ENCODE measurements at places on chromosomes 7 and 10.

- DNase-seq: no peak
Observed at GRCh38 chr10:103060575-103060974, 132.5 kb downstream of the NT5C2 start.

GRCh38 chr10:87712913-87713616 lies 53.4 kb downstream of the PAPSS2 start:
- DNase-seq: no peak

DNA sequence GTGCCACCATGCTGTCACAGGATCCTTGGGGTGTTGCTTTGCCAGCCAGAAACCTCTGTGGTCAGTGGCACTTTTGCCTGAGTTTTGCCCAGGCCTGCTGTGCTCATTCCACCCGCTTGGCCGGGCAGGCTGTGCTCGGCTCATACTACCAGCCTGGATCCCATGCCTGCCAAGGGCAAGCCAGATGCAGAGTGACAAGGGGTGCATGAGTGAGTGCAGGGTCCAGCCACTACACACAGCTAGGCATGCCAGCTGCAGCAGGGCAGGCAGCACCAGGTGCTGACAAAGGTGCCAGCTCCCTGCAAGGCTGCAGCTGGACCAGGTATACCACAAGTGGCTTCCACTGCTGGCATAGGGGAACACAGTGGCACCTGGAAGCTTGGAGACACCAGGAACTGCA lies 28.6 kb downstream of the C10orf67 start:
- no peak for DNase-seq

GRCh38 chr10:57420881-57421280 lies 846.8 kb downstream of the IPMK start:
- DNase-seq: no peak

DNA sequence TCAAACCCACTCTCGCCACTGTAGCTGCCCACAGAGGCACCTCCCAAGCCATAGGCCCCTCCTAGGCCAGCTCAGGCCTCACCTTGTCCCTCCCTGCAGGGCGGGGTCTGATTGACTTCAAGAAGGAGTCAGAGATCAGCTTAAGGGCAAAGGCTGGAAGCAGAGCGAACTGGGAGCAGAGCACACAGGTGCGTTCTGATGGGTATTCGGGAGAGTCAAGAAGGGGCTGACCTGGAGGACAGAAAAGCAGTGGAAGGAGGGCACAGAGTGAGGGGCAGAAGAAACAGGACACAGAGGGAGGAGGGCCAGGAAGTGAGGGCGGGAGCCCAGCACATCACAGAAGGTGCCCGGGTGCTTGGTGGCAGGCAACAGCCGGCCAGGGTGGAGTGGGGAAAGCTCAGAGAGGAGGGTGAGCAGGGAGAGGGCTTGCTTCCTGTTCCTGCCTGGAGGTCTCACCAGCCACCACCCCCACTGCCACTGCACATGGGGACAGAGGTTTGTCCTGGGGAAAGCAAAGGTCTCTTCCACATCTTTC lies at the start of gene AOC1:
AOC1 (plus strand) TSS at position 147 of the 535 bp plus-strand sequence. CDS start 3,954 bp downstream, outside the sequence.
- peak; percentile 31 for DNase-seq

GRCh38 chr7:115097175-115097671 lies 175.3 kb downstream of the MDFIC start:
- DNase-seq: peak; percentile 75

GRCh38 chr7:140972344-140972743 lies 42.4 kb downstream of the MRPS33 start:
- DNase-seq: no peak

- no peak for DNase-seq
Observed at GRCh38 chr10:5497289-5497688, 2.1 kb downstream of the CALML5 start.

- DNase-seq: no peak
Observed at GRCh38 chr7:36262309-36263094, 109.4 kb downstream of the EEPD1 start.

GRCh38 chr7:129958643-129959470 lies 6.1 kb upstream of the UBE2H start:
- peak; percentile 85 for DNase-seq

DNA sequence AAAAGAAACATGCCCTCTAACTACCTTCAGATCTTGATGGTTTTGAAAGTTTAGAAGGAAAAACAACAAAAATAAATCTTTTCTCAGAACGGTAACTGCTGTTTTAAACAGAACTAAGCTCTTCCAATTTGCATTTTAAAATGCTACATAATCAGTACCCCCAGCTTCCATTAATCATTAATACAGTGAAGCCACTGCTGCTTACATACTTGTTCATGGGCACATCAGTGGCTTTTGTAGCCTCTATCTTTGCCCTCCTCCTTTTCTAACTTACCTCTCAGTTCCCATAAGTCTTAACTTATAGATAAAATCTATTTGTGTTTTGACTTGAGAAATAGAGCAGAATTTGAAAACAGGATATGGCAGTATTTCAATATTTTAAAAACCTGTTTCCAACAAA lies 109.1 kb downstream of the POLL start:
- peak; percentile 9 for DNase-seq

DNA sequence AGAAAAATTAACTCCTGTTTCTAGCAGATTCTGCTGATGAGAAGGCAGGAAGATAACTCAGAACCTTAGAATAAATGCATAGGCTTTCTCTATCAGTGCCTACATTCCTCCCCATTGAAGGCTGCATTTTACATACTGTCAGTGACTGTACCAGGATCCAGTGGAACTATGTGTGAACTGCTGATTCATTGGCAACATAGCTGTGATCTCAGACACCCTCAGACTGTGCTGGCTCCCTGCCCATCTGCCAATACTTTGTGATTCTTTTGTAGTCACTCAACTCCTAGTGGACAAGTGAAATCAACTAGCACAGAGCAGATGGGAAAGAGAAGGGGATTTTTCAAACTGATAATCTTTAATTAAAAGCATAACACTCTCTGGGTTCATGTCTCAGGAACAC lies 375.8 kb downstream of the MDFIC start:
- peak; percentile 93 for DNase-seq

- DNase-seq: no peak
Observed at GRCh38 chr7:45366475-45366874, 207.7 kb upstream of the ADCY1 start.

DNA sequence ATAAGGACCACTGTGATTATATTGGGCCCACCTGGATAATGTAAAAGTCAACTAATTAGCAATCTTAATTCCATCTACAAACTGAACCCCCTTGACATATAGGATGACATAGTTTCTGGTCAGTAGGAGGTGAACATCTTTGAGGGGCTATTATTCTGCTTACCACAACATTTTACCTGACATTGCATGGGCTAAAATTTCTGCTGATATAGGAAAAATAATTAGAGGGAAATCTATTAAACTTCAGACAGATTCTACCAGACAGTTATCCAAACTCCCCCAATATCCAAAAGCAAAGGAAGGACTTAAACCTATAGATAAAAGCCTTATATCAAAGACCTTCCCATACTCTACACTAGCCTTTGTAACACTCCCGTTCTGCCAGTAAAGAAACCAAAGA lies 443.6 kb downstream of the GRM8 start:
- no peak for DNase-seq

DNA sequence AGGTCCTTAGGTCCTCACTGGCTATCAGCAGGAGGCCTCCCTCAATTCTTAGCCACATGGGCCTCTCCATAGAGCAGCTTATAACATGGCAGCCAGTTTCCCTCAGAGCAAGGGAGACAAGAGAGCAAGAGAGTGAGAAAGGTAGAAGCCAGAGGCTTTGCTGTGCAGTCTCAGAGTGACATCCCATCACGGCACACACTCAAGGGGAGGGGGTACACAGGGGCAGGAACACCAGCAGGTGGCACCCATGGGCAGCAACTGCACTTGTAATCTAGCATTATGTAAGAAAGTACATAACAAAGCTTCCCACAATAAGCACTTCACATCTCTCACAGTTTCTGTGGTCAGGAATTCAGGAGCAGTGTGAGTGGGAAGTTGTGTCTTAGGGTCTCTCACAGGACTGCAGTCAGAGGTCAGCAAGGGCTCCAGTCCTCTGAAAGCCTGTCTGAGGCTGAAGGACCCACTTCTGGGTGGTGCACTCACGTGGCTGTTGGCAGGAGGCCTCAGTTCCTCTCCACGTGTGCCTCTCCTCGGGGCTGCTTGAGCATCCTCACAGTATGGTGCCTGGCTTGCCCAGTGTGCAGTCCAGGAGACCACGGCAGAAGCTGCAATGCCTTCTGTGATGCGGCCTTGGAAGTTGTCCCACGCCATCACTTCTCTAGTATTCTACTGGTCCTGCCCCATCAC lies 159.4 kb downstream of the OAT start:
- no peak for DNase-seq

- DNase-seq: no peak
Observed at GRCh38 chr7:136957391-136957790, 88.9 kb downstream of the CHRM2 start.

DNA sequence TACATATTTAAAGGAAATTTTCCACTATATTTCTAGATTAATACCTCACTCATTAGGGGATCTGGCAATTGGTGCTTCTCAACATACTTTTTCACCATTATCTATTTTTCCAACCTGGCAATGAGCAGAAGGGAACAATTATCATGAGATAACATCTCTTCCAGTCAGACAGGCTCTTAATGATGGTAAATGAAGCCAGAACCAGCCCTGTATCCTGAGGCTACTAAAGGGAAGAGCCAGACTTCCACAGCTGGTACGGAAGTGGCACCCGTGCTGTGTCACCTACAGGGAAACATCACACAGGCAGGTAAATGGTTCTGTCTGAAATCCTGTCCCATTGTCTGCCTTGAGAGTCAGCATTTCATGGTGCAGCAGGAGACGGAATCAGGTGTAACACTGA lies 75.9 kb downstream of the ELMO1 start:
- no peak for DNase-seq

DNA sequence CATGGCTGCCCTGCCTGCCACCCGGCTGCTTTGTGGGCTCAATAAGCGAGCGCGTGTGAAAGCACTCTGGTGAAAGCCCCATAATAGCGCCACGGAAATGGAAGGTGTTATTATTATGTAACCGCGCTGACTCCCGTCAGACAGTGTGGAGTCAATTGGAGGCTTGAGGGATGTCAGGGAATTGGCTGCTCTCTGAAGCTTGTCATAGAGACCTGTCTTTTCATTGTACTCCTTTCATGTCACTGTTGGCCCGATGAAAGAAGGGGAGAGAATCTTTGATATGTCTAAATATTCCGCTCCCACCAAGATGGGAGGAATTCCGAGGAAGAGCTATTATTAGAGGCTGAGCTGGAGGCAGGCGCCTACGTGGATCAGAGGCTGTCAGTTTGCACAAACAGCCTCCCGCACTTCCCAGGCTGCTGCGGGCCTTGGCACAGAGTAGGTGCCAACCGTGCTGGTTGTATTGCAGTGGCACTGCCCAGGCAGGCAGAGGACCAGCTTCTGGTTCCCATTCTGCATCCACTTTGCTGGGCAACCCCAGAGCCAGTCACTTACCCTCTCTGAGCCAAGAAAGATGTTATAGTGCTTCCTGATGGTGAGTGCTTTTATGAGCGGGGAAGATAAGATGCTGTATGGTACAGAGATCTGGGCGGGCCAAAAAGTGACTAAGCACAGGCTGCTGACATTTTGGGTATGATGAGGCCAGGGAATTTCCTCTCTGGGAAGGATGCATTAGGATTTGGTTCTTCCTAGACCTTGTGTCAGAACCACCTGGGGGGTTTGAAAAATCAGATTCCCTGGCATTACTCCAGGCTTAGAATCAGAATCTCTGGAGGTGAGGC lies 151.4 kb downstream of the RPS24 start:
- DNase-seq: no peak

DNA sequence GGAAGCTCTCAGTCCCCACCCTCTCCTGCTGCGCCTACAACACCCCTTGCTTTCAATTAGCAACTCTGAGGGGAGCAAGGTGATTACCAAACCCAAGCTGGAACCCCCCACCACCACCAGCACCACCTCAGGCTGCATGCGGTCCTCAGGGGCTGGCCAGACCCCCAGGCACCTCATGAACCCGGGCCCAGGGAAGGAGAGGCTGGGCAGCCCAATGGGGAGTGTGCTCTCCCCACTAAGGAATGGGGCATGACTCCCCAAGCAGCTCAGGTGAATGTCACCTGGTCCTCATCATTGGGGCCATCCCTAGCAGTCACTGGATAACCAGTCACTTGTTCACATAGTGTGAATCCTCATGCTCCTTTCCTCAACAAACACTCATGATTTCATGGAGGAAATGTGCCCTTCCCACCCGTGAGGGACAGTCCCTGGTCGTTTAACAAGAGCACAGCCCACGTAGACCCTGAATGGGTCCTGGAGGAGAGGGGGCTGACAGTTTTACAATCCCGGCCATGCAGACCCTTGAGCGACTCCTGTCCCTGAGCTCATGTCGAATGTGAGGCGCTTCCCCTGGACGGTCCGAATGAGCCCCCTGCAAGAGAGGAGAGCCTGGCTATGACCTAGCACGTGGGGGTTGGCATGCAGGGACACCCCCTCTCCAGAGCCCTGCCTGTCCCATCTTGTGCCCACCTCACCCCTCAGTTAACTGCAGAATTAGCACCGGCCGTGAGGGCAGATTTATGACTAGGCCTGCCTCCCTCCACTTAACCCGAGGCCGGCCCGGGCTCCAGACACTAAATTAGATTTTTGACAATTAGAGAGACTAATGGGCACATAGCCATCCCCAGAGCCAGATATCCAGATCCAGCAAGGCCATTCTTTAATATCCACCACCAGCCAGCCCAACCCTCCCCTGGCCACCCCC lies 29.1 kb downstream of the POLL start:
- no peak for DNase-seq

DNA sequence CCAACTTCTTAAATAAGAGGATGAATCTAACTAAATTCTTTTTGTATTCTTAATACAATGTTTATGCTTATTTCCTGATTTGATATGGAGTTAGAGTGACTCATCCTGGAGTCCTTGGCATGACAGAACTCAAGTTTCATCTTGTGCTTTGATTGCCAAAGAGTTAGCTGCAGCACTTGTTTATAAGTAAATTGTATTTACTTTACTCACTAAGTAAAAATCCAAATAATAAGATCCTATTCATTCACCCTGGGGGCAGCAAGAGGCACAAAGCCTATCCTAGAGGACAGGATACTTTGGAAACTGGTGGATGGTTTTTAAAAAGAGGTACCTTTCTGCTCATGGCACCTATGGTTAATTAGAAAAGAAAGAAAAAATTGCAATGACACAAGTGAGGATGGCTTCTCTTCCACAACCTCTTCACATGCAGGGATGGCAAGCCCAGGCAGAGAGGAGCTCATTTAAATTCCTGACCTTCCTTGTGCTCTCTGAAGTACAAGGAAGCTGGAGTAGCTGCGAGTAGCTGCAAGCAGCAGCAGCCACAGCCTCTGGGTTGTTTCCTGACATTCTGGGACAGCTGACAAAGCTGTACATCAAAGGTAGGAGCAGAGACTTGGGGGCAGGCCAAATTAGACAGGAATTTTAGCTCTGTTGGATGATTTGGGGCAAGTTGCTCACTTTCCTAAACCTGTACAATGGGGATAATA lies 28.5 kb upstream of the CROT start:
- peak; percentile 41 for DNase-seq
